Breast epithelium (tissue), 4 donors: ENCODE measurements at places on chromosomes 6 and 20. TPM values are rescaled to one million over a fixed set of nuclear protein-coding genes. Genes with fewer than 3 reads are reported as not detected.
A peak's percentile ranks its signal among the peaks of the same experiment; 100 is the strongest.

The NXT1 gene
- 42.9 TPM for total RNA-seq

The PDE7B gene
- 5.1 TPM for total RNA-seq

The TRIM40 gene
- total RNA-seq = not detected

The MEA1 gene
- total RNA-seq = 65.0 TPM

The TRPC4AP gene
- 71.7 TPM for total RNA-seq

- H3K27me3 ChIP-seq = no peaks in the 10 kb centered on the region
- DNase-seq = no peak
- H3K36me3 ChIP-seq = no peaks in the 10 kb centered on the region
- H3K27ac ChIP-seq = no peak overlapping the region
Measured at GRCh38 chr6:93580446-93580845, 161.1 kb upstream of the EPHA7 start.

GRCh38 chr6:2184700-2185455, 60.5 kb downstream of the GMDS start:
- H3K4me1 ChIP-seq = no peaks in the 10 kb centered on the region
- no peak for DNase-seq
- no peaks in the 10 kb centered on the region for H3K27me3 ChIP-seq
- H3K4me3 ChIP-seq = no peak overlapping the region
- no peak overlapping the region for H3K27ac ChIP-seq

DNA sequence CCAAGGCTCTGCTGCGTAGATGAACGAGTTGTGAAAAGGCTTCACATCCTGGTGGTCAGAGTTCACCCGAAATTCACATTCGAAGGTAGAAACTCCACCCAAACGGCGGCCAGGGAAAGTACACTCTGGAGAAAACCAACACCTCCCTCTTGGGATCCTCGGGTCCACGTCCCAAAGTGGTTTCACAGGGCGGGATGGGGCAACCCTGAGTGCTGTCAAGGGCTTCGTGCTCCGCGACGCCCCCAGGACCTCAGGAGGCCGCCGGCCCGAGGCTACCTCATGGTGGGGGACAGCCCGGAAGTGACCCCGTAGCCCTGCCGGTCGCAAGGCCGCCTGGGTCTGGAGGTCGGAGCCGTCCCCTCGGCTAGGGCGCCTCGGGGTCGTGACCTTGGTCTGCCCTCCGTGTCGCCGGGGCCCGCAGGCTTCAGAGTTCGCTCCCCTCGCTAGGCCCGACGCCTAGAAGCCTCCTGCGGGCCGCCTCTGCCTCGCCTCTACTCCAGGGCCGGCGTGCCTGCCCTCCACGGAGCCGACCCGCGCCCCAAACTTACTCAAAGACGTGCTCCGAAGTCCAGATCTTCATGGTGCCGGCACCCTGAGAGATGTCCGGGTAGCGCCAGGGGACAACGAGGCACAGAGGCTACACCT, at the start of gene PRELID3B:
TSS of gene PRELID3B (minus strand) at position 636 of the 645 bp plus-strand sequence. CDS start at position 580, 56 bp downstream.
- H3K27ac ChIP-seq = peak within 1 kb of the TSS; percentile 90
- H3K36me3 ChIP-seq = no peaks in the 10 kb centered on the region
- DNase-seq = no peak
- H3K27me3 ChIP-seq = no peaks in the 10 kb centered on the region
- H3K4me1 ChIP-seq = peaks cover 4% of the 10 kb centered on the region

GRCh38 chr6:10140136-10140535, 274.7 kb downstream of the TFAP2A start:
- H3K27ac ChIP-seq = peak overlapping the region; percentile 38
- no peaks in the 10 kb centered on the region for H3K27me3 ChIP-seq
- no peak for DNase-seq
- H3K4me1 ChIP-seq = no peaks in the 10 kb centered on the region

GRCh38 chr20:37071481-37071911, 24.3 kb downstream of the RBL1 start:
- H3K36me3 ChIP-seq = no peaks in the 10 kb centered on the region
- no peaks in the 10 kb centered on the region for H3K4me1 ChIP-seq
- no peak for DNase-seq
- no peak overlapping the region for H3K27ac ChIP-seq

DNA sequence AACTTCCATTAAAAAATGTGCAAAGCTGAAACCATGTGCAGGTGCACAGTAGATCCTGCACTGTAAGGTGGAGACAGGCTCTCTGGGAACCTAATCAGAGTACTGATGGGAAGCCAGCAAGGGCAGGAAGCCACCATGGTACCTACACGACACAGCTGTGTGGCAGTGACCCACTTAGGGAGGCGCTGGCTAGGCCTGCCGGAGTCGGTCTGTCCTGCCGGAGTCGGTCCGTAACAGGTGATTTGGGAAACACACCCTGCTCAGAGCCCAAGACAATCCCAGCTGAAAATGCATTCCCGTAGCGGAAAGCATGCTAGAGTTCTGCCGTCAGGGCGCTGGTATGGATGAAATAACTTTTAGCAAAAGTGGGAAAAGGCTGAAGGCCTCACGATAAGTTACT, 17.2 kb downstream of the TXNDC5 start:
- DNase-seq = no peak
- peaks cover 9% of the 10 kb centered on the region for H3K36me3 ChIP-seq
- H3K4me1 ChIP-seq = no peaks in the 10 kb centered on the region
- H3K27ac ChIP-seq = no peak overlapping the region
- no peaks in the 10 kb centered on the region for H3K27me3 ChIP-seq

- H3K27me3 ChIP-seq = no peaks in the 10 kb centered on the region
- DNase-seq = no peak
Measured at GRCh38 chr6:62298745-62299392, 12.8 kb upstream of the KHDRBS2 start.

DNA sequence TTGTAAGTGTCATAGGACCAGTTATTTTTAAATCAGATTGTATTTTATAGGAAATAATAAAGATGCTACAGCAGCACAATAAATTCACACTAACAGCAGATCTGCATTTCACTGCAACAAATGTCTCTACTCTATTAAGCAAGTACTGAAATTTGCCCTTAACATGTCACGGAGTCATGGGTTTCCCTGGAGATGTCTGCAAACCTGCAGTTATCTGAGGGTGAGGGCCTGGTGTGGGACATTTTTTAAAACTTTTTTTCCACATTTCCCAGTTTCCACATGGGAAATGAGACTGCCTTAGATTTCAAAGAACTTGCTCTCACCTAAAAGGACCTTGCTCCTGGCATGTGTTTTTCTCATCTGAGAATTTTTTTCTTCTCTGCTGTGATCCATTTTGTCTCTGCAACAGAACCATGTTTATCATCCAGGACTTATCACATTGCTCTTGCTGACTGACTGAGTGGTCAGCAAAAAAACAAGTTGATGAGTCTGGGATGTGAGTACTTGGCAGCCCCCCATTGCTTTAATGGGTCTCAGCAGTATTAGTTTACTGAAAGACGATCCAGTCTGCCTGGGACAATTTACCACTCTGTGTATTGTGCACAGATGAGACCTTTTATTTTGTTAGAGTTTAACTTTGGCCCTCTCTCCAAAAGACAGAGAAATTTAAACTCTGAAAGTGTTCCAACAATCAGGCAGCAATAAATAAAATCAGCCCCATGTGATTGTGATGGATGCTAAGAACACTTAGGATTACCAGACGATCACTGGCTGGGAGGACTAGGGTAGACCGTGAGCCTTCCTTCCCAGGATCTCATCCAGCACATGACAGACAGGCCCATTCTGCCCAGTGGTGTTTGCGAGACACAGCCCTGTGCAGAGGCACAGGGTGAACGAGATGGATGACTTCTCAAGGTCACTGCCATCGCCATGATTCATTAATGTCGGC, 268.8 kb downstream of the BTBD9 start:
- no peak for DNase-seq
- no peak overlapping the region for H3K4me3 ChIP-seq
- H3K27ac ChIP-seq = no peak overlapping the region
- H3K4me1 ChIP-seq = no peaks in the 10 kb centered on the region
- no peaks in the 10 kb centered on the region for H3K27me3 ChIP-seq

GRCh38 chr6:2970753-2971419, 481 bp downstream of the SERPINB6 start:
- H3K27me3 ChIP-seq = no peaks in the 10 kb centered on the region
- H3K27ac ChIP-seq = peak overlapping the region; percentile 98
- H3K4me3 ChIP-seq = peak overlapping the region; percentile 81
- H3K36me3 ChIP-seq = no peaks in the 10 kb centered on the region
- no peak for DNase-seq

DNA sequence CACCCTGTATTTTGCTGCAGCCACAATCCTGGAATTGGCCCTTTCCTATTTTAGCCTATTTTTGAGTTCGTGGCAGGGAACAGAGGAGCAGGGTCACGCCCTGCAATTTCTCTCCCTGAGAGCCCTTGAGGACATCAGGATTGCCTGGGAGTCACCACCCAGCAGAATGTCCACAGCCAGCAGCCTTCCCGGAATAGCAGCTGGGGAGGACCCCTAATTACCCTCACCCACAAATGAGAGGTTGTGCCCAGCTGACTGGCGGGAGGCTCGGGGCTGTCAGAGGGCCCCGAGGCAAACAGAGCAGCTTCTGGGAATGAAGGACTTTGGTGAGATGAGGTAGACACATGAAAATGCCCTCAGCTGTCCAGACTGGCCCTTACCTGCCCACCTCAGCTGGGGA, 165.1 kb downstream of the PREX1 start:
- H3K4me3 ChIP-seq = no peak overlapping the region
- peak overlapping the region; percentile 10 for H3K27ac ChIP-seq
- no peaks in the 10 kb centered on the region for H3K36me3 ChIP-seq
- no peaks in the 10 kb centered on the region for H3K27me3 ChIP-seq
- DNase-seq = no peak

- H3K27me3 ChIP-seq = no peaks in the 10 kb centered on the region
- H3K27ac ChIP-seq = no peak overlapping the region
- H3K4me1 ChIP-seq = no peaks in the 10 kb centered on the region
- H3K4me3 ChIP-seq = no peak overlapping the region
- no peaks in the 10 kb centered on the region for H3K36me3 ChIP-seq
- DNase-seq = no peak
Measured at GRCh38 chr6:138005846-138006245, 101.4 kb downstream of the PERP start.
